ENCODE measurements at places on chromosomes 3 and 15. TPM values are rescaled to one million over a fixed set of nuclear protein-coding genes. Genes with fewer than 3 reads are reported as not detected.

The UPK1B gene
- total RNA-seq = not detected

The GXYLT2 gene
- 140 TPM for total RNA-seq

The B3GALNT1 gene
- 22.0 TPM for total RNA-seq

The TP63 gene
- total RNA-seq = 0.46 TPM

The PIGB gene
- total RNA-seq = 8.1 TPM

The PFN2 gene
- 437 TPM for total RNA-seq

The SPSB4 gene
- total RNA-seq = 2.7 TPM

The RARRES1 gene
- 0.99 TPM for total RNA-seq

The GJD2 gene
- not detected for total RNA-seq

The GUCA1C gene
- not detected for total RNA-seq

The ZNF501 gene
- 1.7 TPM for total RNA-seq

The HRG gene
- not detected for total RNA-seq

- peak overlapping the region; percentile 27 for H3K4me3 ChIP-seq
- H3K27me3 ChIP-seq = no peaks in the 10 kb centered on the region
- peaks cover 26% of the 10 kb centered on the region for H3K4me1 ChIP-seq
- H3K27ac ChIP-seq = peak overlapping the region; percentile 94
- H3K36me3 ChIP-seq = no peaks in the 10 kb centered on the region
- no peak for DNase-seq
Observed at GRCh38 chr15:62119227-62119864, 45.7 kb downstream of the C2CD4B start.

- DNase-seq = no peak
- H3K4me3 ChIP-seq = no peak overlapping the region
- peaks cover 20% of the 10 kb centered on the region for H3K4me1 ChIP-seq
- H3K27me3 ChIP-seq = no peaks in the 10 kb centered on the region
Observed at GRCh38 chr3:188829130-188829529, 342.6 kb upstream of the TPRG1 start.

DNA sequence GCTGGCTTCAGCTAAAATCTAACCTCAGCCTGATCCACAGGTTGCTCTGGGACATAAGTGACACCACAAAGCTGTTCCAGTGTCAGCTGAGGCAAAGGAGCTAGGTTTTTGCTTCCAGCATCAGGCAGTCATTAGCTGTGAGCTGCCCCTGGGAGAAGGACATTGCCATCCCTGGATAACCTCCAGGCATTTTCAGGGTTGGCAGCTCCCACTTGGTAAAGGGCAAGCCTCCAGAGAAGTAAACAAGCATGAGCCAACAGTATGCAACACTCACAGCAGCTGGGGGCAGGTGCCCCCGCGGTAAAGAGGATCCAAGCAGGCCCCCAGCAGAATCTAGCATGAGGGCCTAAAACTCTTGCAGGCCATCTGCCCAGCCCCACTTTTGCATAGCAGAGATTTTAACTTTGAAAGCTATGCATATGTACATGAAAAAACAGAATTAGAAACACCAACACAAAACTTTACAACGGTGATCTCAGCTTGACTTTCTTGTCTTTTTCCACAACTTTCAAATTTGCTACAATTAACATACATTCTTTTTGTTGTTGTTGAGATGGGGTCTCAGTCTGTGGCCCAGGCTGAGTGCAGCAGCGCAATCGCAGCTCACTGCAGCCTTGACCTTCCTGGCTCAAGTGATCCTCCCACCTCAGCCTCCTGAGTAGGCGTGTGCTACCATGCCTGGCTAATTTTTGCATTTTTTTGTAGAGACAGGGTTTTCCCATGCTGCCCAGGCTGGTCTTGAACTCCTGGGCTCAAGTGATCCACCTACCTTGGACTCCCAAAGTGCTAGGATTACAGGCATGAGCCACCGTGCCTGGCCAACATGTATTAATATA, 83.8 kb upstream of the TPM1 start:
- DNase-seq = no peak
- H3K36me3 ChIP-seq = no peaks in the 10 kb centered on the region
- no peaks in the 10 kb centered on the region for H3K27me3 ChIP-seq
- no peak overlapping the region for H3K4me3 ChIP-seq
- peaks cover 27% of the 10 kb centered on the region for H3K4me1 ChIP-seq
- H3K27ac ChIP-seq = no peak overlapping the region

GRCh38 chr3:119508172-119508845, 10.0 kb downstream of the TIMMDC1 start:
- H3K4me1 ChIP-seq = no peaks in the 10 kb centered on the region
- no peak overlapping the region for H3K27ac ChIP-seq
- H3K27me3 ChIP-seq = no peaks in the 10 kb centered on the region
- peaks cover 33% of the 10 kb centered on the region for H3K36me3 ChIP-seq
- H3K4me3 ChIP-seq = no peak overlapping the region
- DNase-seq = no peak

DNA sequence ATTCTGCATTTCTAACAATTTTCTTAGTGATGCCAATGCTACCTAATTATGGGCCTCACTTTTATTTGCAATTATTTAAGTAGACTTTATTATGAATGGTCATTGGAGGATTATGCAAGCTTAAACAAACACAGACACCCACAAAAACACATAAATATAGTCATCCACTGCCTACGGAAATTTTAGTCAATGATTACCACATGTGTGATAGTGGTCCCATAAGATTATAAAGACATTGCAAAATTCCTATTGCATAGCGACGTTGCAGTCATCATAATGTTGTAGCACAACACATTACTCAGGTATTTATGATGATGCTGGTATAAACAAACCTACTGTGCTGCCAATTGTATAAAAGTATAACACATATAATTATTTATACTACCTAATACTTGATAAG, 247.8 kb upstream of the ALCAM start:
- H3K4me3 ChIP-seq = no peak overlapping the region
- H3K4me1 ChIP-seq = no peaks in the 10 kb centered on the region

DNA sequence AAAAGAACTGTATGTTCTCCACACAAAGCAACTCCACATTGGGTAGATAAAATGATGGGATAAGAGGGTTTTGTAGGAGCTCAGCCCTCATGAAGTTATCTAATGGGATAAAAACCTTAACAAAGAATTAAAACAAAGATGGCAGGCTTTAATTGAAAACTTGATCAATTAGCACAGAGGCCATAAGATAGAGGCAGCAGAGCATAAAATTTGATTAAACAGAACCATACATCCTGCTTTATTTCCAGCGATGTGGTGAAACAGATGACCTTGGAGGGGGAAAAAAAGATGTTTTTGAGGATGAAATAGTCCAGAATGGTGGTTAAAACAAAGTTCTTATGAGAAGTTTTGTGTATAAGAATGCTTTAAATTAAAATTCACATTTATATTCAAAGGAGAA, 130.9 kb upstream of the ALCAM start:
- no peaks in the 10 kb centered on the region for H3K27me3 ChIP-seq
- H3K27ac ChIP-seq = no peak overlapping the region
- no peak overlapping the region for H3K4me3 ChIP-seq
- no peaks in the 10 kb centered on the region for H3K36me3 ChIP-seq

GRCh38 chr15:52790169-52790708, at the start of gene ONECUT1:
ONECUT1 (minus strand) TSS chr15:52790336; CDS start chr15:52789884, 452 bp downstream.
- H3K4me1 ChIP-seq = peaks cover 20% of the 10 kb centered on the region
- H3K4me3 ChIP-seq = peak within 1 kb of the TSS; percentile 72
- DNase-seq = no peak
- no peak within 1 kb of the TSS for H3K27ac ChIP-seq
- peaks cover 1% of the 10 kb centered on the region for H3K36me3 ChIP-seq
- peaks cover 49% of the 10 kb centered on the region for H3K27me3 ChIP-seq

- H3K36me3 ChIP-seq = peaks cover 4% of the 10 kb centered on the region
- no peaks in the 10 kb centered on the region for H3K27me3 ChIP-seq
- no peak overlapping the region for H3K27ac ChIP-seq
Observed at GRCh38 chr3:147173257-147173656, 233.1 kb downstream of the ZIC4 start.

- no peaks in the 10 kb centered on the region for H3K36me3 ChIP-seq
- H3K27ac ChIP-seq = no peak overlapping the region
- H3K27me3 ChIP-seq = peaks cover 3% of the 10 kb centered on the region
- peaks cover 7% of the 10 kb centered on the region for H3K4me1 ChIP-seq
- DNase-seq = no peak
- no peak overlapping the region for H3K4me3 ChIP-seq
Observed at GRCh38 chr3:44098656-44099415, 142.8 kb upstream of the TOPAZ1 start.

DNA sequence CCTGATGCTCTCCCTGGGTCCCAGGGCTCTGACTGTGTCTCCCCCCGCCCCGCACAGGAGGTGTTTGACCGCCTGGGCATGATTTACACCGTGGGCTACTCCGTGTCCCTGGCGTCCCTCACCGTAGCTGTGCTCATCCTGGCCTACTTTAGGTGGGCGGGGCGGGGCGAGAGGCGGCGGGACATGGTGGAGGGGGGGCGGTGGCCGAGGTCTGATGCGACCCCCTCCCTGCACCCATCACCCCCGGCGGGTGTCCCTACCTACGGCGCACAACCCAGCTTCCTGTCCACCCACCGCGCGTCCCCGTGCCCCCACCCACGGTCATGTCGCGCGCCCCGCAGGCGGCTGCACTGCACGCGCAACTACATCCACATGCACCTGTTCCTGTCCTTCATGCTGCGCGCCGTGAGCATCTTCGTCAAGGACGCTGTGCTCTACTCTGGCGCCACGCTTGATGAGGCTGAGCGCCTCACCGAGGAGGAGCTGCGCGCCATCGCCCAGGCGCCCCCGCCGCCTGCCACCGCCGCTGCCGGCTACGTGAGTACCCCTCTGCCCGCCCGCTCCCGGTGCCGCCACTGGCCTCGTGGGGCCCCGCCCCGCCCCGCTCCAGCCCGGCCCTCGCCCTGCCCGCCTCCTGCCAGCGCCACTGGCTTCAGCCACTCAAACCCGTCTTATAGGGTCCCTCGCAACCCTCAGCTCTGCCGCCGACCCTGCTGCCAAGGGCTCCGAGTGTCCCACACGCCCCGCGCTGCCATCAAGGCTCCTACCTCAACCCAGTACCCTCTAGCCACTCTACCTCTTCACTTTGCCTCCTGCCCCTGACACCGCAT, 21.0 kb downstream of the PTH1R start:
- no peaks in the 10 kb centered on the region for H3K36me3 ChIP-seq
- no peaks in the 10 kb centered on the region for H3K27me3 ChIP-seq
- H3K4me3 ChIP-seq = no peak overlapping the region
- H3K4me1 ChIP-seq = peaks cover 9% of the 10 kb centered on the region
- peak; percentile 85 for DNase-seq

- DNase-seq = no peak
- no peak overlapping the region for H3K27ac ChIP-seq
- H3K27me3 ChIP-seq = no peaks in the 10 kb centered on the region
Observed at GRCh38 chr3:33826688-33827087, 28.3 kb downstream of the PDCD6IP start.

DNA sequence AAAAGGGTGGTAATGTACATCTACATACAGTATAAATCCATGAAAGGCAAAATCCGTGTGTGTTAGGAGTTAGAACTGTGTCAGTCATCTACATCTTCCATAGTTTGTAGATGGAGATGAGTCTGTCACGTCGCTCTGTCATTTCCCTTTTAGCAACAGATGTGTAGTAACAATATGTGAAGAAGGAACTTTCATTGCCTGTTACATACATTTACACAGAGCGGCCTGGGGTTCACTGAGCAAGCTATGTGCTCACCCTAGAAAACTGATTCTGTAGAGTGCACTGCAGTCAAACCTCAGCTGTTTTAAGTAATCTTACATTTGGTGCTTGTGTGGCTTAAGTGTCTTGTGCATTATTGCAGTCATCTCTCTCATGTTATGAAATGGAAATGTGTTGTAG, 41.6 kb upstream of the AP3B2 start:
- DNase-seq = no peak
- H3K4me1 ChIP-seq = peaks cover 31% of the 10 kb centered on the region
- peak overlapping the region; percentile 92 for H3K27ac ChIP-seq
- peaks cover 16% of the 10 kb centered on the region for H3K36me3 ChIP-seq
- peak overlapping the region; percentile 96 for H3K4me3 ChIP-seq
- no peaks in the 10 kb centered on the region for H3K27me3 ChIP-seq

DNA sequence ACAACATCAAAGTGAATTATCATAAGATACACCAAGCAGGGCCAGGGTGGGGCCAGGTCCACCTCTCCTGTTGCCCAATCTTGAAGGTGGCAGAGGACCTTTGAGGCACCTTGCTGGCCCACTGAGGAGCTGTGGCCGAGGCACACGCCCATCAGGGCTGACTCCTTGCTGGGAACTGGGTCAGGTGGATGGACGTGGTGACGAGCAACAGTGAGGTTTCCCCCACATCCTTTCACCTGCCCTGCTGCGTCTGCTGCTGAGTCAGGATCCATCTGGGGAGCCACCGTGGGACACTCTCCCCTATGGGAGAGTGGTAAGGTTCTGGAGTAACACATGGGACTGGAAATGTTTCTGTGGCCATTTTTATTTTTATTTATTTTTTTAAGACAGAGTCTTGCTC, 17.3 kb upstream of the FURIN start:
- no peak overlapping the region for H3K4me3 ChIP-seq
- no peaks in the 10 kb centered on the region for H3K4me1 ChIP-seq
- no peak overlapping the region for H3K27ac ChIP-seq
- peaks cover 2% of the 10 kb centered on the region for H3K36me3 ChIP-seq
- no peak for DNase-seq
- H3K27me3 ChIP-seq = peaks cover 5% of the 10 kb centered on the region

- H3K4me1 ChIP-seq = peaks cover 12% of the 10 kb centered on the region
- H3K36me3 ChIP-seq = no peaks in the 10 kb centered on the region
- no peaks in the 10 kb centered on the region for H3K27me3 ChIP-seq
- H3K27ac ChIP-seq = no peak overlapping the region
Observed at GRCh38 chr3:101690972-101691371, 4.5 kb upstream of the RPL24 start.

- H3K27me3 ChIP-seq = peaks cover 14% of the 10 kb centered on the region
- H3K27ac ChIP-seq = no peak overlapping the region
- DNase-seq = no peak
- peaks cover 6% of the 10 kb centered on the region for H3K4me1 ChIP-seq
- peak overlapping the region; percentile 17 for H3K4me3 ChIP-seq
Observed at GRCh38 chr15:45714590-45715488, 80.0 kb downstream of the SQOR start.

- H3K4me1 ChIP-seq = no peaks in the 10 kb centered on the region
- H3K27me3 ChIP-seq = peaks cover 10% of the 10 kb centered on the region
- DNase-seq = no peak
- no peak overlapping the region for H3K4me3 ChIP-seq
- peaks cover 2% of the 10 kb centered on the region for H3K36me3 ChIP-seq
- no peak overlapping the region for H3K27ac ChIP-seq
Observed at GRCh38 chr15:88454236-88454635, 13.0 kb downstream of the MRPL46 start.

DNA sequence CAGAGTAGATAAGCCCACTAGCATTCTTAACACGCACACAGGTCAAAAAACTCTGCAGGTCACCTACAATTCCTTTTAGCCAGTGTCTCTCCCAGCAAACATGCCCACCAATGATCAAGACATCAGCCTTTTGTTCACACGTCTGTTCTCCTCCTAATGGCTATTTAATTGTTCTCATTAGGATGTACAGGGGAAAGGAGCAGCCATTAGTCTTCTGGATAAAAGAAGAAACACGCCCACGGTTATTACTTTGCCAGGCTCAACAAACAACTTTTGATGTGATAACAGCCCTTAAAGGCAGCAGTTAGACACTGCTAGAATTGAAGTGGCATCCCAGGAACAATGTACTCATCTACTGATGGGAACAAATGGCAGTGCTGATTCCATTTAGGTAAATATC, 108.8 kb downstream of the NTRK3 start:
- no peak for DNase-seq
- H3K36me3 ChIP-seq = no peaks in the 10 kb centered on the region
- H3K27me3 ChIP-seq = no peaks in the 10 kb centered on the region
- H3K4me1 ChIP-seq = no peaks in the 10 kb centered on the region

- no peak overlapping the region for H3K27ac ChIP-seq
- peaks cover 11% of the 10 kb centered on the region for H3K36me3 ChIP-seq
- no peak for DNase-seq
- no peaks in the 10 kb centered on the region for H3K4me1 ChIP-seq
- H3K4me3 ChIP-seq = no peak overlapping the region
Observed at GRCh38 chr3:41662288-41662687, 299.6 kb downstream of the ULK4 start.

- no peak for DNase-seq
- no peaks in the 10 kb centered on the region for H3K36me3 ChIP-seq
- H3K4me1 ChIP-seq = no peaks in the 10 kb centered on the region
- no peaks in the 10 kb centered on the region for H3K27me3 ChIP-seq
Observed at GRCh38 chr3:76054404-76054803, 269.1 kb upstream of the ZNF717 start.

All from chondrocyte (in vitro differentiated cells).